ENCODE measurements at places on chromosomes 12 and 14.

GRCh38 chr14:94089479-94089878, 8.4 kb downstream of the IFI27L1 start:
- no peak for DNase-seq

GRCh38 chr14:57380935-57381334, 9.5 kb upstream of the NAA30 start:
- DNase-seq, result no peak

DNA sequence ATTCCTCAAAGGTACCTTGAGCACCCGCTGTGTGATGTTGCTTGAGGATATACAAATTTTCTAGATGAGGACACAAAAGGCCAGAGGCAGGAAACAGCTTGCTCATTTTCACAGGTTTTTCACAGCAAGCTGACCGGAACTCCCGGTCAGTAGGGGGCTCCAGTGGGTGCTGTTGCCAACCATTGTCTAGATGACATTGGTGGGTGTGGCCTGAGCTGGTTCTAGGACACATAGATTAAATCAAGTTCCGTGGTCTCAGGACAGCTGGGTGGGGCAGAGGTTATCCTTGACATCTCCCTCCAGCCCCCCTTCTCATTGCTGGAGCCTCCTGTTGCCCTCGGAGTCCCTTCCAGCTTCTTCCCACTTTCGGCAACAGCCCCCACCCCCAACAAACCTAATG, 153.6 kb upstream of the FKBP4 start:
- DNase-seq, result no peak

- DNase-seq, result no peak
Measured at GRCh38 chr12:116615141-116615861, 56.1 kb downstream of the MAP1LC3B2 start.

- no peak for DNase-seq
Measured at GRCh38 chr12:2493086-2493485, 301.7 kb upstream of the FKBP4 start.

DNA sequence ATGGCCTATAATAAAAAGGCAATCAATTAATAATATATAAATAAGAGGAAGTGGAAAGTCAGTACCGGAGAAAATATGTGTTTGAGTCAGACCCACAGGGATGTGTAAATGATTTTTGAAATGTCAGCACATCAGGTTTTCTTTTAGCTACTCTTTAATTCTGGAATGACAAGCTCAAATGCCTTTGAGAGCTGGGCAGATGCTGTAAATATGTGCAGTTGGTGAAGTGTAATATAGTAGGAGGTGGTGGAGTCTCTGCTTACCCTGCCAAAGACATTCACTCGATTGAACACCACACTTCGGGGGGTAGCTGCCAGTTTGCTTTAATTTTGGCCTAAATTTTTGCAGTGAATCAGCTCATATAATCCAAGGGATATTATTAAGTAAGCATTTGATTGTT, 93.0 kb downstream of the PLEKHA5 start:
- DNase-seq, result no peak

DNA sequence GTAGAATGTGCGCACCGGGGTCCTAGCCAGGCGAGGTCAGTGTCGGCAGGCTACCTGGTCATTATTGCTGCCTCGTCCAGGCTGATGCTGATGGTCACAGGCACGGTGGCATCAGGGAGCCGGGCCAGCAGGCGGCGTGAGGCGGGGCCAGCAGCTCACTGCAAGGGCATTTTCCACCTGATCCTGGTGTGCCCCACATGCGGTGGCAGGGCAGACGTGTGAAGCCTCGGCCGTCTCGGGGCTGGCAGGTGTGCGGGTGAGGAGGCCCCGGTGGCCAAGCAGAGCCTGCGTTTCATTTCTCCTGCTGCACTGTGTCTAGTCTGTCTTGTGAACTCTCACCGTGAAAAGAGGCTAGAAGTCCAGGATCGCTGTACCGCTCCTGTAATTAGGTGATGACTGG, 12.0 kb upstream of the AMN start:
- peak; percentile 47 for DNase-seq

DNA sequence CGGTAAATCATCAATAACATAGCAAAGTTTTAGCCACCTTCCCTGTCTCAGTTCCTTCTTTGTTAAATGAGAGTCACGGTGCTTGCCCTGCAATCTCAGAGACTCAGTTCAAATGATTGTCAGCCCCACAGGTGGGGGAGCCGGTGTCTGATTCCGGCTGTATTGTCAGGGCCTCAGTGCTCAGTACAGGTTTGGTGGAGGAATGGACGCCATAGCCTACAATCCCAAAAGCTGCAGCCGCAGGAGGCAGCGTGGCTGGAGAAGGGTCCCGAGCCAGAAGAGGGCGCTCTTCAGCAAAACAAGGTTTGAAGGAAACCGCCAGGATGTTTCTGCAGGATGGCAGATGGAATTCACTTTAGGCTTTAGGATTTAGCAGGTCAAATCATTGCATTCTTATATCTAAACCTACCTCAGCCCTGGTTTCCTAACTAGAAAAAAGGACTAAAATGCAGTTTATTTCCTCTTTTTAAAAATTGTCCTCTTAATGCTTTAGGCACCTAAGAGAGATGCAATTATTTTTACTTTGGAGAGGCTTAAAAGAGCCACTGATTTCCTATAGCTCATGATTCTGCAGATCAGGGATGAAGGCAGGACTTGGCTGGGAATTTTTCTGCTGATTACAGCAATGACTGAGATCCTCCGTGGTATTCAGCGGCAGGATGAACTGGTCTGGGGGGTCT, 29.2 kb downstream of the FOS start:
- DNase-seq, result peak; percentile 87

- no peak for DNase-seq
Measured at GRCh38 chr14:51014625-51015024, 70.3 kb upstream of the PYGL start.

DNA sequence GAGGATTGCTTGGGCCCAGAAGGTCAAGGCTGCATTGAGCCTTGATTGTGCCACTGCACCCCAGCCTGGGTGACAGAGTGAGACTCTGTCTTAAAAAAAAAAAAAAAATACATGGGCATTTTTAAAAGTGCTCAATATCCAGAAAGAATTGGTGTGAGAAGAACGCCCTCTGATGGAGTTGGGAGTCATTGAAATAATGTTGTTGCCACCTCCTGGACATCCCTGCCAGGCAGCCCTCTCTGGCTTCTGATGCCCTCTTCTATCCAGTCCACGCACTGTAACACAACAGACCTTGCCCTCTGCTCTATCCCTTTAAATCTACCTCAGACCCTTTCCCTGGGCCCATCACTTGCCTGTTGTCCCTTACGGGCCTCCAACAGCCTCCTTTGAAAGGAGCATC, 4.9 kb downstream of the PTGDR start:
- DNase-seq, result no peak

GRCh38 chr14:61211476-61212255, 69.5 kb downstream of the TMEM30B start:
- no peak for DNase-seq

GRCh38 chr12:123634142-123634561, 523 bp downstream of the GTF2H3 start:
- DNase-seq, result no peak

- DNase-seq, result no peak
Measured at GRCh38 chr12:39074063-39074462, 168.7 kb upstream of the CPNE8 start.

All from Right ventricle myocardium inferior (tissue), 1 donor.